ENCODE measurements at places on chromosomes 2 and 18. TPM values are rescaled to one million over a fixed set of nuclear protein-coding genes. Genes with fewer than 3 reads are reported as not detected.

DNA sequence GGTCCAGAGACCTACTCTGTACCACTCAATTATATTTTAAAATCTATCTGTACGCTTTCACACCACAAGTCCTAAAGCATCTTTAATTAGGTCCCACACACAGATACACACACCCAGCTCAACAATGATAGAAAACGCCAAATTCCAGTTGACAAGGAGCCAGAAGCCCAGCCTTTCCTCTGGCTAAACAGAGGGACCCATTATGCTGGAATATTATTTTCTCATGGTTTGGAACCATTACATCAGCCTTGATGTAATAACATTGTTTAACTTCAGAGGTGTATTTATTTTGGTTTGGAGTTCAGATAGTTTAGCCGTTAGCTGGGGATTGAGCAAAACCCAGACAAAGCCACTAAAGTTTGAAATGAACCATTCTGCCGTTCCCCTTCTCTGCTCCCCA lies 14.0 kb upstream of the INHBB start:
- no peak for DNase-seq

GRCh38 chr2:45813003-45813941 lies 161.8 kb downstream of the PRKCE start:
- DNase-seq, result peak; percentile 34

- DNase-seq, result no peak
Measured at GRCh38 chr2:121044412-121044811, 240.6 kb downstream of the TFCP2L1 start.

DNA sequence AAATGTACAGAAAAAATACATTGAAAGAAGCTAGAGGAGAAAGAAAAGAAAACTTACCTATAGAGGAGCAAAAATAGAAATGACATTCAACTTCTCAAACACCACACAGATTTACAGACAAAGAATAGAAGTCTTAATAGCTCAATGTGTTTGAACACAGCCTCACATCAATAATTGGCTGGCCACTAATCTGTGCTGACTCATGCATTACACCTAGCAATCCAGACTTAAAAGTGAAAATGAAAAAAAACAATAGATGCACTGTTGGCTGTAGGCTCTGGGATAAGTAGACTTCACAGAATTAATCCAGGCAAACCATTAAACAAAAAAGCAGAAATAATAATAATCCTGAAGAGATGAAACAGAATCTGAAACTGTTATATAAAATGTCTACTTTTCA lies 961.3 kb upstream of the CELF4 start:
- no peak for DNase-seq

GRCh38 chr18:36661999-36662398 lies 166.8 kb downstream of the TPGS2 start:
- DNase-seq, result no peak

DNA sequence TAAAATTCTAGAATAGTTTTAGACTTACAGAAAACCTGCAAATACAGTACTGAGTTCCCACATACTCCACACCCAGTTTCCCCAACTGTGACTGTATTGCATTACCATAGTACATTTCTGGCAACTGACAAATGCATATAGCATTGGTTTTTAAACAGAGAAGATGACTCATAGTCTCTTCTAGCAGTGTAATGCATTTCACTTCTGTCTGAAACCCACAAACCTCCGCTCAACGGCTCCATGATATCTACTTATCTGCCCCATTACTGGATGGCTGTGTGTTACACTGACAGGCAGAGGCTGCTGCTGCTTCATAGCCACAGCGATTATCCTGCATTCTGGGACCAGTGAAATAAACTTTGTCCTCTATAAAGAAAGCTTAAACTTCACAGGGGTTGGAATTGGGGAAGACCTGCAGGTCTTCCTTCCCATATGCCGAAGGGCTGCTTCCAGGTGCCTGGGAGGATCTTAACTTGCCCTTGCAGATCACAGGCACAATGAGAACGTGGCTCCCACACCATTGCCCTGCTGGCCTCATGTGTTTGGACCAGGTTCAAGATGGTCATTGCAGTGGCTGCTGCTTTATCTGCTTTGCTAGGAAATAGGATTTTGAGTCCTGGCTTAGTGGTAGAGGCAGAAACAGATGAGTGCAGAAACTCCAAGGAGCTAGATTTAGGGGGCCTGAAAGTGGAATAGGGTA lies 742.6 kb upstream of the HS6ST1 start:
- no peak for DNase-seq

- DNase-seq, result no peak
Measured at GRCh38 chr18:44869533-44869932, 188.8 kb downstream of the SETBP1 start.

- no peak for DNase-seq
Measured at GRCh38 chr2:55090702-55091101, 40.5 kb upstream of the RTN4 start.

DNA sequence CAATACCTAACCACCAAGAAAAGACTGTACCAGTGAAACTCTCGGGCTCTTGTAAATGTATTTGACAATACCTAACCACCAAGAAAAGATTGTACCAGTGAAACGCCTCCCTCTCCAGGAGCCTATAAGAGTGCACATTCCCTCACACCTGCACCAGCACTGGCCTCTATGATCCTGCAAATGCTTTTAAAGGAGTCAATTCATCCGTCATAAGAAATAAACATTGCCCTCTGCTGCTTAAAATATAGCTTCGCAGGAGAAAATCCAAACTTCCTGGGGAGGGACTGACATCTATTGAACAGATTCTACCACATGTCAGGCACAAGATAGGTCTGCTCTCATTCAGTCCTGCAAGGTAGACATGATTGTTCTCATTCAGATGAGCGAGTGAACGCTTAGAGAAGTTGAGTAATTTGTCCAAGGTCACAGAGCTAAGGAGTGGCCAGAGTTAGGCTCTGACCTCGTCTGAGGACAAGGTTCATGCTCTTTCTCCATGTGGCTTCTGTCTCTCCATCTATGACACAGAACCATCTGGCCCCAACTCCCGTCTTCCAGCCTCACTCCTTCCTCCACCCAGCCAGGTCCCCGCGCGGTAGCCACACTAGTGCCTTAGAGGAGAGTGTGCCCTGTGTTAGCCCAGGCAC lies 38.7 kb downstream of the MCFD2 start:
- DNase-seq, result peak; percentile 61

Gene LIMS3
- 3.6 TPM for polyA plus RNA-seq

Gene NTSR2
- not detected for polyA plus RNA-seq

Gene ZNF236
- polyA plus RNA-seq, result 0.75 TPM

Gene PCARE
- polyA plus RNA-seq, result 0.29 TPM

Gene ARMC9
- 1.7 TPM for polyA plus RNA-seq

Data from heart right ventricle (tissue), 16 donors.